ENCODE measurements at places on chromosomes 7 and 10.

- no peak for DNase-seq
Observed at GRCh38 chr7:88140947-88141346, 78.9 kb downstream of the SRI start.

DNA sequence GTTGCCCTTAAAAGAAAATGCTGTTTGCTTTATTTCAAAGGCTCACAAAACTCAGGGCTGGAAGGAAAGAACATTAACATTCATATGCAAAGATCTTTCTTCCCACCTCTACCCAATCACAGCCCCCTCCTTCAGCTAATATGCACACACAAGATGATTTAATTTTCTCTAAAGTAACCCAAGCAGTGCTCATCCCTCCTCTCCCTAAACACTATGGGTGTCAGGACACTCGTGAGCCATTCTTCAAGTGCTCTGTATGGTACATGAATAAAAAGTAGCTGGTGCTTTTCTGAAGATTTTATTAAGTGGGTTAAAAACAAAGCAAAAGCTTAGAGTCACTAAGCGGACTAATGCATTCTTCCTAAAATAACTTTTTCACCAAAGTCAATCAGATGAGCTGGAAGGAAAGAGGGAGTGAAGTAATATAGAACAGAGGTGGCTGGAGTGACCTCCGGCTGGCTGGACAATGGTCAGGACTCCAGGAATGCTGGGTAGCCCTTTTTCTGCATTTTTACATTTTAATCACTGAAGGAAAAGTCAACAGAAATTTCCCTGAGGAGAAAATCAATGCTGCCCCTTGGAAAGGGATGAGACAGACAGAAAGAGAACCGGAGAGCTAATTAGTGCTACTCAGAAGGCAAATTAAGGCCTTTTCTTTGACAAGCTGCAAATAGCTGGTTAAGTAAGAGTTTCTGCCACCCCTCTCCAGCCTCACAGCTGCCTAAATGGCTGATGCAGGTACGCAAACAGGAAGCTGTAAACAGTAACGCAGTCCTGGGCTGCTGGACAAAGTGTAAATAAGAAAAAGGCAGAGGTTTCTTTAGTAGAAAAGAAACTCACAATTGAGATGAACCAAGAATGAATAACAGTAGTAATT lies 6.6 kb downstream of the DGKI start:
- no peak for DNase-seq

DNA sequence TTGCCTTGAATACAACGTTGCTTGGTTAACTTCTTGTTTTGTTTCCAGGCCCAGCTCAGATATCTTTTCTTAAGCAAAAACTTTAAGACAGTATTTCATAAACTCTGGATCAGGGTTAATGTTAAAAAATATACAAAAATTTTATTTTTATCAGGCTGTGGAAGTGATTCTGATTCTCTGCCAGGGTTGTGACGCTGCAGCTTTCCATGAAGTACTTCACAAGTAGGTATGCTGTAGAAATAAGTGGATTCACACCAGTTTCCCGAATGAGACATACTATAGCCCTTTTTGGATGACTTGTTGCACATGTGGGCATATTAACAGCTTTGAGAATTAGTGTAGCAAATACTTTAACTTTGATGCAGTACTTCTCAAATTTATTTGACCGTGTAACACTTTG lies 70.1 kb downstream of the CDK14 start:
- DNase-seq, result no peak

- DNase-seq, result no peak
Observed at GRCh38 chr7:17367502-17367901, 69.0 kb downstream of the AHR start.

DNA sequence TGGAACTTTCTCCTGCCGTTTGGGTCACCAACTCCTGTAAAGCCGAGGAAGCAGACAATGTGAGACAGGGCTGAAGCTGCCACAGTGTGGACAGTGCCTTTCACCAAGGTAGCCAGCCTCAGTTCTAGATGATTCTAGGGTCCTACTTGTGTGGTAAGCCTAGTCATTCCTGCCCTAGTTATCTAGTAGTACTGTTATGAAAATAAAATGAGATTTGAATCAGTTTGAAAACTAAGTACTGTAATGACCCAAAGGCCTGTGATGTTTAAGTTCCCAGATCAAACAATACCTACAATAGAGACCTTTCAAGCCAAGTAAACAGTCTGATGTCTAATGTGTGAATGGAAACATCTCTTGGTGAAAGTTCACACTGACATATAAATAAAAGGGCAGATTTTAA lies 37.1 kb downstream of the POLL start:
- DNase-seq, result no peak
